Left renal cortex interstitium (tissue), 4 donors: ENCODE measurements at places on chromosomes 2 and 18.
A peak's percentile ranks its signal among the peaks of the same experiment; 100 is the strongest.

GRCh38 chr2:48414196-48414595 is 115.8 kb upstream of the STON1 start:
- DNase-seq, result no peak

GRCh38 chr2:10287761-10288160 is 14.9 kb upstream of the HPCAL1 start:
- DNase-seq, result no peak

- DNase-seq, result no peak
Observed at GRCh38 chr2:239106966-239107365, 259.1 kb downstream of the TWIST2 start.

GRCh38 chr2:154133823-154134222 is 262.1 kb downstream of the GALNT13 start:
- DNase-seq, result no peak

DNA sequence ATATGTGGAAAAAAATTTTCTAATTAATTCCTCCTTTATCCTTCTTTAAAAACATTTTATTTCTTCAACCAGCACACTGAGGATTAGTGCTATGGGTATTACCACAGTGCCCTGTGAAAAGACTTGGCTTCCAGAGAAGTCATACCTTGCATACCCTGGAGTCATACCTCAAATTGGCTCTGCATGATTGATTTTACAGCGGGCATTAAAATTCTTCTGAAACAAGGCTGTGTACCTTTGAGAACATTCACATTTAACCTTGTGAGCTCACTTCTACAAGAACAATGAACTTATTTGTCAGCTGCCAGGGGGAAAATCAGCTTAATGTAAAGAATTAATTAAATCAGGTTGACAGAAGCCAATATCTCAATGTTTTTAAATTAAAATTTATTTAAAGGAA is 44.6 kb downstream of the SLC35F5 start:
- no peak for DNase-seq

DNA sequence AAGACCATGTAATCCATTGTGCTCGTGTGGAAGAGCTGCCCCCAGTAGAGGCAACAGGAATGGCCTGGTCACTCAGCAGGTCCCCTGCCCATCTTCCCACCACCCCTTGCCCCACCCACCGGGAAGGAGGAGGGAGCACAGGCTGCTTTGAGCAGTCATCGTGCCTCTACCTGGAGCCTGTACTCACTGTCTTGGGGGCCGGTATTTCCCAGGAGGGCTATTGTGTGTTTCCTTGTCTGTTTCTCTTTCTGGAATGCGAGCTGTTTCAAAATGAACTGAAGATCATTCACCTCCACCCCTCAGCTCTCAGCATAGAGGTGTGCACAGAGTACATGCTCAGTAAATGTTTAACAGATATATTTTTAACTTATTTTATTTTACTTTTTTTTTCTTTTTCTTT is 7.7 kb upstream of the AMMECR1L start:
- DNase-seq, result no peak

GRCh38 chr2:178009813-178010212 is 62.8 kb downstream of the PDE11A start:
- DNase-seq, result no peak

DNA sequence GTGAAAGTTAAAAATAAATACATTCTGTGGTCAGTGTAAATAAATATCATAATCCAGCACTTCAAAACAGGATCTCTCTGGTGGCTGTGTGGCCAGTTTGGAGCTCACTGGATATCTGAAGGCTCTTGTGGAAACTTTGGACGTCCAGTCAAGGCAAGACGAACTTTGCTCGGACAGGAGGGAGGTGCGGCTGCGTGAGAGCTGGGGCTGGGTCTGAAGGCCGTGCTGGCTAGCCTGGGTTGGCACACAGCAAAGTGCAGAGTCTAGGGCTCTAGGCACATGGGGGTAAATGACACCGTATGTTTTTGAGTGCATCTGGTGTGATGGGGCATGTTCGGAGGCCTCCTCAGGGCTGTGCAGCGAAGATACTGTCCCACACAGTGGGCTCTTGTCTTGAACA is 78.9 kb upstream of the TXNDC2 start:
- DNase-seq, result no peak

GRCh38 chr2:157158111-157158510 is 99.4 kb upstream of the GALNT5 start:
- no peak for DNase-seq

DNA sequence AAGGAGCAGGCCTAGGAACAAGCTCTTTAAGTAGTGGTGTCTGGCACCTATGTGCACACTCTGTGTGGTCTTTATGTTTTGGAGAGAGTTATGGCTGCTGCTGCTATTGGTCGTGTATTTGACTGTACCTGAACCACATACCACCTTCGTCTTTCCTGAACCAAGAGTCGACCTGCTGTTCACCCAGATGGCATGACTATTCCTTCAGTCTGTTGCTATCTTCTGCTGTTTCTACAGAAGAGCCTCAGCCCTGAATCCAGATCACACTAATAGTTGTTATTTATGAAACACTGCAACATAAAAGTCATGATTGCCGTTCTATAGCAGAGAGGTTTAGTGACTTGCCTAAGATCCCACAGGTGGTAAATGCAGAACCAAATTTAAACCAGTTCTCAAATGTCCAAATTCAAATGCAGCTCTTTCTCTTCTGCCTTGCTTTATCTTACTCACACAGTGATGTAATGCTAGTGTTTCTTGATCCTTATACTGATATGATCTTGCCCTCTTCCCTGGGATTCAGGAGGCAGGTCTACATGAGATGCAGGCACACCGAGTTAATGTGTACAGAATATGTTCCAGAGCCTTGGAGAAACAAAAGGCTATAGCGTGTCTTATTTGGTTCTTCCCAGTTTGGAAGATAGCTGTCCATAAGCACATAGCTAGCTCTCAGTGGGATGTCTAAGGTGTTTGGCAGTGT is 122.1 kb upstream of the FOSL2 start:
- no peak for DNase-seq

DNA sequence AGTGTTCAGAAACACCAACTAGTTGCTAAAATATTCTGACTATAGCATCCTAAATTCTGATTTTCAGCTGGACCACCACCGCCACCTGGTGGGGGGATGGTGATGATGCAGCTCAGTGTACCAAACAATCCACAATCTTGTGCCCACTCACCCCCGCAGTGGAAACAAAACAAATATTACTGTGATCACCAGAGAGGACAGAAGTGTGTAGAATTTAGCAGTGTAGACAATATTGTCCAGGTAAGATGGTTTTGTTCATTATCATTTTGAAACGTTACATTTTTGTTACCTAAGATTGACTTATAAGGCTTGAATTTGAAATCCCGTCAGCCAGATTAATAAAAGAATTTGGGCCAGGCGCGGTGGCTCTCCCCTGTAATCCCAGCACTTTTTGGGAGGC is 31.7 kb upstream of the UBXN4 start:
- DNase-seq, result no peak

DNA sequence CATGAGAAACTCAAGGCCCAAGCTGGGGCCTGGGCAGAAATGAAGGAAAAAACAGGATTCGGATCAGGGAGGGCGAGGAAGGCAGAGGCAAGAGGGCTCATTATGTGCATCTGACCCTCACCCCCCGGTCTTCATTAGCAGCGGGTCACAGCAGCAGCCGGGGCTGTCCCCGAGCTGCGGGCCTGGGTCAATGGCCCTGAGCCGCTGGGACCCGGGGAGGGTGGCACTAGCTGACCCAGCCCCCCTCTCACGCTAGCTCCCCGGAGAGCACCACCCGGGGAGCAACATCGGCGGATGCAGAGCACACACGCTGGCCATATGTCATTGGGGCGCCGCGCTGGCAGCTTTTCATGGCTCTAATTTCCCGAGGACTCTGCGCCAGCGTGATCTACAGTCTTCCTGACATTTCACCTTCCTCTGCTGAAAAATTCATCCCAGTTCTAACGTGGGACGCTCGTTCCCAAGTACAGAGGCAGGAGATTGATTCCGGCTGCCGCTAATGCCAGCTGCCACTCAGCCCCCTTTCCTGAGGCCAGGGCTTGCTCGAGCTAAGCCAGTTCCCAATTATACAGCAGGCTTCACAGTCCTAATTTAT is 63.7 kb downstream of the EIPR1 start:
- DNase-seq, result no peak

DNA sequence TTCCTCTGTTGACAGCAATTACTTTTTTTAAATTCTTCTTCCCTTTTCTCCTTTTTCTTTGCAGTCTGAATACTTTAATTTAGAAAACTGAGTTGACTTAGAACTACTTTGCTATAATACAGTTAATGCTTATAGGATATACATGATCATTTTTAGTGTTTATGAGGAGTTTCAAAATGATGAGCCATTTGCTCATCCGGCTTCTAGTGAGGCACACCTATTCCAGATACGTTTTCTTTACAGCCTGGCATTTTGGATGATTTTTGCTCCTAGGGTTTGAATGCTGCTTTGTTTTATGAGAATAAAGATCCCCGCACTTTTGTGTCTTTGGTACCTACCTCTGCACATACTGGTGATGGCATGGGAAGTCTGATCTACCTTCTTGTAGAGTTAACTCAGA is 52.8 kb downstream of the EIF5B start:
- no peak for DNase-seq

DNA sequence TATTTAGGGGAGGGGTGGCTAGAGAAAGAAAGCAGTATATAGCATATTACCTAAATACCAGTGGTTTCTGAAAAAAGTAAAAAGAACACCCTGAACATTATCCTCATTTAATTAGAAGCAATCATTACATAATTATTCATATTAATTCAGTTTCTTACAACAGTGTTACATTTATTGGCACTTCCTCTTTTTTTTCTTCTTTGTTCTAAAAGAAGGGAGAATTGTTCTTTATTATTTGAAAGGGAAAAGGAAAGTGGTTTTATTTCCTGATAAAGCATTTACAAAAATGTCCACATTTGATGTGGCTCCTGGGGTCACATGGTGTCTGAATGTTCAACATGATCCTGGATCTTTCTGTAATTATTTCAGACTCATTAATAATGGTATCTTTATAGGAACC is 254.9 kb upstream of the ZEB2 start:
- DNase-seq, result no peak

DNA sequence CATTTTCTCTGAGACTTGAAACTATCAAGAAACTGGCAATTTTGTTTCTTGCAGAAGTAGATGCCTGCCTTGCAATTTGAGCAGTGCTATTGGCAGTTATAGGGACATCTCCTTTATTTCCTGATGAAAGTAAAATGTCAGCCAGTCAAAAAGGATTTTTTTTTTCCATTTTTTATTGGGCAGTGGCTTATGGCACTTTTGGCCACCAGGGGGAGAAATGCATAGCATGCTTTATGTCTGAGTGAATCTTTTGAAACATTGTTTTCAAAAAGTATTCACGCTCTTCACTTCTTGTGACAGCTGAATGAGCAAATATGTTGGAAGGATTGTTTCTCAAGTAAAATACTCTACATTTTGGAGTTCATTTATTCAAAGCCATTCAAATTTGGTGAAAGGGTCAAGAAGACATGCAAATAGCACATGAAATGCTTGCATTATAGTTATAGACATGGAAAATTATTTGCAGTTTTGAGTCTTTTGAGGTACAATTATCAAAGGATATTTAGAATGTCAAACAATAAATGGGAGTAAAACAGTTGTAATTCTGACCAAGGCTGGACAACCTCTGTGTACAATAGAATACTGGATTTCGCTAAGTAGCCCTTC is 491.0 kb downstream of the CDH2 start:
- DNase-seq, result no peak

GRCh38 chr2:224958873-224959272 is 83.4 kb downstream of the DOCK10 start:
- DNase-seq, result no peak

GRCh38 chr2:10132996-10133647 is 10.6 kb downstream of the RRM2 start:
- DNase-seq, result no peak

GRCh38 chr2:58669998-58670397 is 428.9 kb upstream of the FANCL start:
- no peak for DNase-seq

- peak; percentile 54 for DNase-seq
Observed at GRCh38 chr2:38274286-38275276, 102.5 kb downstream of the ATL2 start.

DNA sequence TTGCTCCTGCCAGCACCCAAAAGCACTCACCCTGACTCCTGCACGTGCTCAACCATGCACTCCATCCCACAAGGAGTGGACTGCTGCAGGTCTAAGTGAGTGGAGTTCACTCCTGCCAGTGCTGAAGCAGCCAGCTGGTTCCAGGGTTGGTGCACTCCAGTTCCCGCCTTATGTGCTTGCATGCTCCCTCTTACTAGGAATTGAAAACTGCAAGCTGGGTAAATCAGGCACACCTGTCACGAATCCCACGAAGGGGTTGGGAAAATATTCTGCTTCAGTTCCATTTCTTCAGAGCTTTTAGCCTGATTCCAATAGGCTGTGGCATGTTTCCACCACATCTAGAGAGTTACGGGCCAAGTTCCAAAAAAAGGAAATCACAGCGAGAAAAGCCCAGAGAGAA is 1365.5 kb upstream of the CHAC2 start:
- DNase-seq, result no peak
